Hypothalamus (tissue), 51 donors: ENCODE measurements at places on chromosomes 7 and 10.

GRCh38 chr7:55590517-55591281 is 18.4 kb upstream of the VOPP1 start:
- DNase-seq = no peak

- no peak for DNase-seq
Observed at GRCh38 chr10:78255796-78256638, 222.4 kb downstream of the RPS24 start.

GRCh38 chr7:27202862-27203134 is 2.9 kb upstream of the HOXA13 start:
- DNase-seq = no peak

DNA sequence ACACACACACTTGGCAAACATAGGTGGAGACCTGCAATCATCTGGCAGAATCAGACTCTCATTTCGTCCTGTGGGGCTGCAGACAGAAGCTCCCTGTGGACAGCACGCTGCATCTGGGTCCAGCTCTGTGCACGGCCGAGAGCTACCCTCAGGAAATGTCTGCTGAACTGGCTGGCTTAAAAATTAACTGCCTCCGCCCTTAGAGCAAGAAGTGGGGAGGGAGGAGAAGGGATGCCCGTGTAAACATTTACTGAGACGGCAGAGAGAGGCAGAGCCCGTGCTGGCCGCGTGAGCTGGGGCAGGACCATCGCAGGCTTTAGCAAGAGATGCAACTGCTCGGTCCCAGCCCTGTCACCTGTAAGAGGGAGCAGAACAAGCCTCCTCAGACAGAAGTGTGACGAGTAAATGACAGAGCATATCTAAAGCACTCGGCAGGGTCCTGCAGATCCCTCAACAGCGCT is 81.8 kb downstream of the TNS3 start:
- DNase-seq = no peak

GRCh38 chr7:99000196-99000903 is 122.0 kb downstream of the TRRAP start:
- DNase-seq = no peak

GRCh38 chr7:131342864-131343442 is 15.3 kb downstream of the MKLN1 start:
- no peak for DNase-seq

DNA sequence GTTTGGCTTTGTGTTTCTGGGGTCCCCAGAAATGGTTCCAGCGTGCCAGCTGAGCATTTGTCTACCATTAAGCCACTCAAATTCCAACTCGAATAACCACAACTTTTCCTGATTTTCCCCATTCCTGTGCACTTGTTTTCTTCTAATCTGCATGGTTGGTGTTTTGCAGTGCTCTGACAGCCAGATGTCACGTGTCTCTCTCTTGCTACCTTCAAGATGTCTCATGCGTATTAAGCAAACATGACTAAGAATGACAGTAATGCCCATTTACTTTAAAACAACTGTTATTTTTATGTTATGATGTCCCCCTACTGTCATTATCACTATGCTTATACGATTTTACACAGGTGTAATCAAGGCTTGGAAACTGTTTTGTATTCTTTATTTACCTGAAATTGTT is 35.2 kb upstream of the MXI1 start:
- no peak for DNase-seq

- no peak for DNase-seq
Observed at GRCh38 chr7:129775695-129776361, 164.3 kb downstream of the NRF1 start.

GRCh38 chr7:157890921-157891401 is 554.2 kb downstream of the DNAJB6 start:
- no peak for DNase-seq

GRCh38 chr10:95640891-95641315 is 15.6 kb downstream of the ALDH18A1 start:
- no peak for DNase-seq

DNA sequence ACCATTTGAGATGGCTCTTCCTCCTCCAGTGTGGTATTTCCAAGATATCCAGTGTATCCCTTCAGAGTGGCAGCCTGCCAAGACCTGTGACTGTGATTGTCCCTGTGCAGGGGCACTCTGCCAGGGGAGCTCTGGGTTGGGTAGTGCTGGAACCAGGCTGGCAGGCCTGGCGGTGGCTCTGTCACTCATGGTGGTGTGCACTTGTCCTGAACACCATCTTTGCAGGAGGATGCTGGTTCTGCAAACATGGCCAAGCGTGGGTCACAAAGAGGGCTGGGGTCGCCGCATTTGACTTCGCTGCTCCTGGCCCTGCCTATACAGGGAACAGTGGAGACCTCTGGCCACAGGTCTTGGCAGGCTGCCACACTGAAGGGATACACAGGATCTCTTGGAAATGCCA is 205.2 kb downstream of the PRPF18 start:
- no peak for DNase-seq

DNA sequence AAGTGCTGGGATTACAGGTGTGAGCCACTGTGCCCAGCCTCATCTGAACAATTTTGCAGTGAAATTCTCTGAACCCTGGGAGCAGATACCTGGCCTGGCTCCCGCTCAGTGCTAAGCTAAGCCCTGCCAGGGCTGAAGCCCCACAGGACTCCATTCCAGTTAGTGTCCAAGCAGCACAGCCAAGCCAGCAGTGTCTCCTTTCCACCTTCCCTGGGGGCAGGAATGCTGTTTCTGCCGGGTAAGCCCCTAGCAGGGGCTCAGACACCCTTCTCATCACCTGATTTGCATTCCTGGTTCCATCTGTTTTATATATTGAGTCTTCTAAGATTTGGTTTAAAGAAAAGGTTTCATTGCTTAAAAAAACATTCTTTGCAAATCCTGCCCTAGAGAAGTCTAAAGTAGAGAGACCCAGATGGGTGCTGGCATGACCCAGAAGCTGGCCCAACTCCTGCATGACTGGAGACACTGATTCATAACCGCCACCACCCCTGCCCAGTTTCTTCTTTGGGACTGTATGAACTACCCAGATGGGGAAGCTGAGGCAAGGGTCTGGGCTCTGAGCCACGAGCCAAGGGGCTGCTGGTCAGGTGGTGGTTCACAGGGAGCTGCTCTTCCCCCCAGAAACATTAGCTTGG is 14.0 kb downstream of the SLC13A4 start:
- no peak for DNase-seq

- DNase-seq = no peak
Observed at GRCh38 chr7:98265841-98266271, 13.8 kb upstream of the TECPR1 start.

DNA sequence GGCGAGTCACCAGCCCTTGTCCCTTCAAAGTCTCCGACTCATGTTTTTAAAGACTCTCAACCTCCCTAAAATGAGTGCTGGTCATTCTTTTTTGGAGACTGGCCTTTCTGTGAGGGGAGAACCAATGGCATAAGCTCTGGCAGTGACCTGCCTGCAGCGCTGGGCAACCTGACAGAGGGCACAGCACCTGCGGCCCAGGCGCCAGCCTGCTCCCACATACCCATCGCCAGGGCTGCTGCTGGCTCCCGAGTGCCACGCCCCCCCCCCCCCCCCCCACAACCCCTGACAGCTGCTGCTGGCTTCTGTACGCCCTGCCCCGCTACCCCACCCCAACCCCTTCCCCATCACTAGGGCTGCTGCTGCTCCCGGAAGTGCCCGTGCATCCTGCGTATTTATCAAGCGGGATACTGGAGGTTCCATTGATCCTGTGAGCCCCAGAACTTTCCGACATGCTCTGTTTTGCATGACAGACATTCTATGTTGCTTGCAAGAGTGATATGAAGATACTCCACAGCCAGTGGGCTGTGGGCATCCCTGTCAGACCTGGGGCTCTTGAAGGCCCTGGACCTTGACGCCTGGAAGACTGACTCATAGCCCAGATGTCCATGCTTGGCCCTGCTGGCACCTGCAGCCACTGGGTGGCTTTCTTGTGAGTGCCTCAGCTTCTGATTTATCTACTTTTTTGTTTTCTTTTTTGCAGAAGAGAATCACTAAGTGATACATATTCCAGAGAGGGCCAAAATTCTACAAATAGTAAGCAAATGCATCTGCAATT is 243.9 kb downstream of the ZMYND11 start:
- DNase-seq = no peak

DNA sequence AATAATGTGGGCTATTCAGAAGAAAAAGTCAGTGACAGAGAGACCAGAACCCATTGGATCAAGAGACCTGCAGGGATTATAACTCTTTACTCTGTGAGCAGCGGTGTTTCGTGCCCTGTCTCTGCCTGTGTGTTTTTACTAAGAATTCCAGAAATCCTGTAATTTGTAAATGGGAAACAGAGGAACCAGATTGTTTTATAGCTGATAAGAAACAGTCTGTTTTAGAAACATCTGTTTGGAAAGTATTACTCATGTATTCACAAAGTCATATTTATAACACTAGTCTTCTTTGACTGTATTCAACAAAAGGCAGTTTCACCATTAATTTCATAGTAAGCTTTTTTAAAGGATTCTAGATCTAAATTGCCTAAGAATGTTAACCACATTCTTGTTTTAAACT is 30.0 kb upstream of the VDAC2 start:
- DNase-seq = no peak

DNA sequence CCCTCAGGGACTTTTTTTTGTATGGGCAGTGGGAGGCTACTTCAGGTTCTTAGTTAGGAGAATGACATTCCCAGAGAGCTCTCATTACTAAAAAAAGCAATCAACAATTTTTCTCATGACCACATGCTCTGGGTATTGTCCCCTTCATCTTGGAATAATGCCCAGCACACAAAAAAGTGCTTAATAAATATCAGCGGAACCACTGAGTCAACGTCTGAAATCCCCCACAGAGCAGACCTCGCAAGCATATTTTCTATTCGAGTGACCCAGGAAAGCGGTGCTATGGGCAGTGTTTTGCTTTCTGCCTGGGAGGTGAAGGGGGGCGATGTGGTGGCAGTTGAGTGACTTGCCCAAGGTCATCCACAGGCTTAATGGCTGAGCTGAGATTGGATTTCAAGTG is 493.4 kb upstream of the ZMIZ1 start:
- no peak for DNase-seq

- no peak for DNase-seq
Observed at GRCh38 chr10:6269953-6270867, 67.5 kb downstream of the PFKFB3 start.

DNA sequence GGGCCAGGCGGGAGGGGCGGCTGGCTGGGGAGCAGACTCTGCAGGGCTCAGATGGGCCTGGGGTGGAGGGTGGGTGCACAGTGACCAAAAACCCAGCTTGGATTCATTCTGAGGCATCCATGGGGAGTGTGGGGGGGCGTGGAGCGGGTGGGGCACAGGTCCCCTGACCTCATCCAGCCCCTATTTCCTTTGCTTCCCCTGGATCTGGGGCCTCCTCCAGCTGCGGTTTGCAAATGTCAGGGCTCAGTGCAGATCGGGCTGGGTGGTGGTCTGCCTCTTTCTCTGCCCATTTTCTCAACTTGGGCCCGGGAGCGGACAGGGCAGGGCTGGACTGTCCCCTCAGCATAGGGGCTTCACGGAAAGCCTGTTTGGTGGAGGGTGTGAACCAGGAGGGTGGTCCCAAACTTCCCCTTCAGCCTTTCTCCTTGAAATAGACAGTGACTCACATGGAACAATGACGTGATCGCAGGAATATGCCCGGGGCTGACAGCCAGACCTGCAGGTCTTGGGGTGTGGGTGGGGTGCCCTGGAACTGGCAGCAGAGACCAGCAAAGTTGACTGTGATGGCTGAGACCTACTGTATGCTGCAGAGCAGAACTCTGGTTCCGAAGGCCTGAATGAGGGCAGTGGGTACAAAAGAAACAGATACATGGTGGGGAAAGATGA is 72.9 kb upstream of the PODXL start:
- DNase-seq = no peak

DNA sequence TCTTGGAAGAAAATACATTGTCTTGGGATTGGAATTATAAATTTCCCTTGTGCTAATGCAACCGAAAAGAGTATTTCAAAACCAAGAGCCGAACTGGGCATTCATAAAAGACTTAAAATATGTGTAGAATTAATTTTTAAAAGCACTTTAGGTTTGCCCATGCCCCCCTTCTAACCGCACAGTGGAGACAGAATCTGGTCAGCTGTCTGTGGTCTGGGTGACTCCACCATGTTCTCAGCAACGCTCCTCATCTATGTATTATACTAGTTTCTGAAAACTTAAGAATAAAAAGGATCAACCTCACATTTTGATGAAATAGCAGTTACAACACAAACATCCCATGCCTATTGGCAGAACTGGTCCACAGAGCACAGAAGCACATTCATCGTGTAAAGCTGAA is 192.6 kb upstream of the C7orf33 start:
- no peak for DNase-seq
